Muscle of back (tissue), 13 donors: ENCODE measurements at places on chromosomes 2 and 18.
A peak's percentile ranks its signal among the peaks of the same experiment; 100 is the strongest.

GRCh38 chr2:109302319-109302718 lies 173.3 kb downstream of the SH3RF3 start:
- no peak for DNase-seq

DNA sequence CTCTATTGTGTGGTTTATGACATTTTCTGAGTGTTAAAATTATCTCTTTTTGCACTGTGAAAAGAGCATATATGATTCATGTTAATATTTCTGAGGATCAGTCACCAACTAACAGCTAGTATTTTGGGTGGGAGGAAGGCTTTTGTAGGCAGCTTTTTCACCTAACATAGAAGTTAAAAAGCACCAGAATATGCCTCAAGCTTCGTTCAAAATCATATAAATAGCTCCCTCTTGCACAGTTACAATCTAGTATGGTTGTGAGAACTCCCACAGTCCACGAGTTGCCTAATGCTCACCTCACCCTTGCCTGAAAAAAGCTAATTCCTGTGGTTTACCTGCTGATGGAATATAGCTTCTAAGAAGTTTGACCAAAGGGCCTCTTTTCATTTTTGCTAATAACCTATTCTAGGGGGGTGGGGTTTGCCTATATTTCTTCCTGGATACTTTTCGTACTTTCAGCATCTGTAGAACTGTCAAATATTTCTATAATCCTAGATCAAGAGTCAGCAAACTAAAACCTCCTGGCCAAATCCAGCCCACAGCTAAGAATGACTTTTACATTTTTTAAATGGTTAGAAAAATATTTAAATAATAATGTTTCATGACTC lies 167.1 kb upstream of the FOSL2 start:
- no peak for DNase-seq

GRCh38 chr2:68706637-68707036 lies 28.0 kb upstream of the ARHGAP25 start:
- no peak for DNase-seq

DNA sequence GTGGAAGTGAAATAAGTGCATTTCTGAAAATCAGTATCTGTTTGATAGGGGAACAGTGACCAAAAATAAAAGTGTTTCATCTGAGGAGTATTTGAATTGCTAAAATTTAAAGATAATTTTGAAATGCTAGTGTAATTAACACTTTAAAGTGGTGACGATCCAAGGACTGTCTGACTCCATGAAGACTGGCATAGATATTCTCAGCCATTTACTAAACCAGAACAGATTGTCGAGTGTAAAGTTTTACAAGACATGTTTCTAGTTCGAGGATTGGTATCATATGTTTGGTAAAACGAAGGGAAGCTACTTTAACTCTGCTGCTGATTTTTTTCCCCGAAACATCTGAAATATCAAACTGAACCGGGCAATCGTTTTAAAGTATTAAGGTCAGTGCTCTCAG lies 417.9 kb downstream of the EPHA4 start:
- DNase-seq, result no peak

- DNase-seq, result no peak
These were observed 90.6 kb upstream of the CCDC141 start for GRCh38 chr2:179140571-179140970.

DNA sequence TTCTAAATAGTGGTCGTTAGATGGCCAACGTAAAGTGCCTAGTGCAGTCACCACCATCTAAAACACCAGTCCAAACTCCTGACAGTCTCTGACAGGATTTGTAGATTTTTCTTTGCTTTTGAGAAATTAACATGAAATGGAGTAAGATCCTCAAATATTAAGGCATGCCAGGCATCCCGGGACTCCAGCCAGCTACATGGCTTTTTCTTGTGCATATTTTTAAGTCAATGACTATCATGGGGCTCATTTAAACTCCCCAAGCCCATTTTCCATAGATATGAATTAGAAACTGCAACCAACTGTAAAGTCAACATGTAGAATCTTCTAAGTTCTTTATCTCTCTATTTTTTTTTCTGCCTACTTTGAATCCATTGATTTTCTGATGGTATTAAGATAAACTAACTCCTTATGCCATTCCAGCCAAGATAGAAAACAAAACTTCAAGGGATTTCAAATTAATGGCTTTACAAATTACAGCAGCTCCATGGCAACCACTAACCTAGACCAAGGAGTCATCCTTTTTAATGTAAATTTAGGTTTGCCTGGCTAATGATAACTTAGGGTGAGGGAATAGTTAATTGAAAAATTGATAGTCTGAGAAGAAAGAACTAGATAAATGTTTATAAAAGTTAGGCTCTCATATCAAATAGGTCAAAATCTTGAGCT lies 764.1 kb upstream of the NXPH2 start:
- DNase-seq, result peak; percentile 7
